ENCODE measurements at places on chromosomes 11 and 22. TPM values are rescaled to one million over a fixed set of nuclear protein-coding genes. Genes with fewer than 3 reads are reported as not detected.

Gene OR5D16
- not detected for total RNA-seq

DNA sequence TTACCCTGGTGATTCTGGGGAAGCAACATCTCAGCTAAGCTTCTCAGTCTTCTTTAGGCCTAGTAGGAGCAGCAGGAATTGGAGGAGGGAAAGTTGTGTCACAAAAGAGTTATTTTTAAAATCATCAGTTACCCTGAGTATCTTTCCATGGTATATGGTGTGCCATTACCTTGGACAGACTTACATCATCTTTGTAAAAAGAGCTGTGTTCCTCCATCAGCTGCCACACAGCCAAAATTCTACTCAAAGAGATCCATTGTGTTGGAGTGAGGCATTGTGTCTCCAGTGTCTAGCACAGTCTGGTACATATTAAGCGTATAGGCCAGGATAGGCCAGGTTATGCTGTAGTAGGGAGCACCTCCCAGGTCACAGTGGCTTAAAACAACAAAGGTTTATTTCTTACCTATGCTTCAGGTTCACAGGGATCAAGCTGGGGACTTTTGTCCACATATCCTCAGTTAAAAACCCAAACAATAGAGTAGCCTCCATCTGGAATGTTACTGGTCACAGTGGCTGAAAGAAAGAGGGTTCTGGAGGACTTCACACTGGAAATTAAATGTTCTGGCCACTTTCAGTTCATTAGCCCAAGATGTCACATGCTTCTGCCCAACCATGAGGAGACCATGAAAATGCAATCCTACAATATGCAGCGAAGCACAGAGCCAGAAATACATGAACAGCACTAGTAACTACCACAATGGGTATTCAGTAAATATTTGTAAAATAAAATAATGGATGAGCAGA, 9.9 kb upstream of the TMPRSS5 start:
- DNase-seq: no peak

DNA sequence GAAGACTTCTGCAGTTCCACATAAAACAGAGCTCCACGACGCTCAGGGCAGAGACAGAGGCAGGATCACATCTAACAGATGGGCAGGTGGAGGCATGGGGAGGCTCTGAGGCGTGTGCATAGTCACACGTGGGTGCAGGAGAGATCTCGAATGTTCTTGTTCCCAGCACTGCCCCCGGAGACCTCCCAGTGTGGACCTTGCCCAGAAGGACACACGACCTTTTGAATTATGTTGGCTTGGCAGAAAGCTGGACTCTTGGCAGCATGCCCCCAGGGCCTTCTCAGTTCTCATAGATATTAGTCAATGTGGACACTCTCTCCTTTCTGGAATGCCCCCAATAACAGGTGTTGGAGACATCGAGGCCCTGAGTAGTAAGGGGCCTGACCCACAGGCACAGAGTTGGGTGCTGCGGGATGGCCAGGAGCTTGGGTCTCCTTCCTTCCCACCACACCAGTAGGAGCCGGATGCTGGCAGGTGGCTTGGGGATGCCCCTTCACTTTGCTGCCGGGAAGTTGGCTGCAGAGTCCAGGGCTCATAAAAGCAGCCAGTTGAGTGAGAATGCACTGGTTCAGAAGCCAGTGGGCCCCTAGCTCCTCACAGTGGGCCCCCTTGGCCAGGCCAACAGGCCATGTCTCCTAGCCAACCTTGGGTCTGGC, 12.1 kb downstream of the MYEOV start:
- DNase-seq: no peak

Gene VPREB1
- not detected for total RNA-seq

DNA sequence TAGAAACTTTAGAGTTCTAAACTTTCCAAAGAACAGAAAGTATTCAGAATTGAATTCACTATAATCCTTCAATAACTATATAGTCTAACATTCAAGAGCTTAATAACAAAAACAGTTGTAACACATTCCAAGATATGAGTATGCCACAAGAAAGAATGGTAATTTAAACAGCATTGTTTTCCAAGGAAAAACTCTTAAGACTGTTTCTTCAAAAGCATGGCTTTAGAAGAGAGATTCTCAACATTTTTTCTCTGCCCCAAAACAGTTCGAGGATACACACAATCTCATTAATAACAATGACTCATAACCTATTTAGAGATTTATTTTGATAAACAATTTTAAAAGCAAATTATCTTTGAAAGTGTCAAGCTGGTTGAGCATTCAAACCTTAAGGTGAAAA, 16.7 kb upstream of the ARHGAP32 start:
- DNase-seq: no peak

GRCh38 chr22:43528601-43529360, 117.0 kb downstream of the MPPED1 start:
- DNase-seq: no peak

- DNase-seq: no peak
These were observed 28.0 kb downstream of the TST start for GRCh38 chr22:36991206-36991605.

DNA sequence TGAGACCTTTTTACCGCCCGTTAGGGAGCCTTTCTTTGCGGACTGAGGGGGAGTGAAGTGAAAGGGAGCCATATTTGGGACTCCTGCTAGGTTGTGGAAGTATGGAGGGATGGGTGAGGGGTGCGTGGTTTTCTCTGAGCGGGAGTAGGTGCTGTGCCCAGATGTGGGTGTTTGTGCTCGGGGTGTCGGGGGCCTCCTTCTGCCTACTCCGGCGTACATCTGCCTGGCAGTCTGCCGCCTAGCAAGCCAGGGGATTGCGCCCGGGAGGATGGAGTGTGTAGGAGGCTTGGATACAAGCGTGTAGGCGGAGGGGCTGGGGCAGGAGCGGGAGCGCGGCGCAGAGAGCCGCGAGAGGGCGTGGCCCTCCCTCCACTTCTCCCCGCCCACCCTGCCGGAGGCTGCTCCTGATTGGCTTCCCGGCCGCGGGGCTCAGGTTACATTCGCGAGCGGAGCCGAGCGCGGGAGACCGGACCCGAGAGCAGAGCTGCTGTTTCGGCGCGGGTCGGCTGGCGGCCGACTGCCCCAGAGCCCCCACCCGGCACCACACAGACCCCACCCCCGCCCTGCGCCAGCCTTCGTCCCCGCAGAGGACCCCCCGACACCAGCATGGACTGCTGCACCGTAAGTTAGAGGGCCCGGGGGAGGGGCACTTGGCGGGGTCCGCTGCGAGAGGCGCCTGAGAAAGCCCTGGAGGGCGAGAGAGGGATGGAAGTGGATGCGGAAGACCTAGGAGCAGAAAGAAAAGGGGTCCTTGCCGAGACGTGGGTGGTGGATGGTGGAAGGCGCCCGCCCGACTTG, at the start of gene NRGN:
TSS of gene NRGN (plus strand) at position 464 of the 798 bp plus-strand sequence. CDS start at position 607, 143 bp downstream.
- DNase-seq: peak; percentile 94

Gene PHETA2
- total RNA-seq: 8.7 TPM

Gene IFITM10
- total RNA-seq: 0.27 TPM

- DNase-seq: no peak
These were observed 2.3 kb downstream of the RHOG start for GRCh38 chr11:3838504-3838903.

Gene TSSK2
- not detected for total RNA-seq

DNA sequence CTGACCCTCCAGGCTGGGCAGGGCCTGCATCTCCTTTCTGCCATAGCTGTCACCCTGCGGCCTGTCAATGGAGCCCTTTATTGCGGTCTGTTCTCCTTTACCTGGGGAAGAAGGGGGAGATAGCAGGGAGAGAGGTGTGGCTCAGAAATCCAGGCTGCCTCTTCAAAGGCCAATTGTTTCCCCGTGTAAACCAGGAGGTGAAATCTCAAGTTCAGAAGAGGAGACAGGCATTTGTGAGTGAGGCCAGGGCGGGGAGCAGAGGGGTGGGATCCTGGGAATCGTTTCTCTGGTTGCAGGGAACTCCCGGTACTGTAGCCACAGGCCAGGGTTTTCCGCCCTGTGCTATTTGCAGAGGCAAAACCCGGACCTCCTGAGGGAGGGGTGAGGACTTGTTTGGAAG, 9.1 kb downstream of the DCPS start:
- no peak for DNase-seq

GRCh38 chr11:26946257-26946716, 47.6 kb upstream of the FIBIN start:
- no peak for DNase-seq

Gene RTN4R
- total RNA-seq: 1.4 TPM

Gene CFAP300
- 0.74 TPM for total RNA-seq

Gene CLMP
- total RNA-seq: 38.6 TPM

GRCh38 chr11:113506893-113507292, 31.7 kb upstream of the DRD2 start:
- no peak for DNase-seq

GRCh38 chr22:21003782-21004181, 1.9 kb upstream of the THAP7 start:
- DNase-seq: no peak

Gene KCTD14
- 0.94 TPM for total RNA-seq

DNA sequence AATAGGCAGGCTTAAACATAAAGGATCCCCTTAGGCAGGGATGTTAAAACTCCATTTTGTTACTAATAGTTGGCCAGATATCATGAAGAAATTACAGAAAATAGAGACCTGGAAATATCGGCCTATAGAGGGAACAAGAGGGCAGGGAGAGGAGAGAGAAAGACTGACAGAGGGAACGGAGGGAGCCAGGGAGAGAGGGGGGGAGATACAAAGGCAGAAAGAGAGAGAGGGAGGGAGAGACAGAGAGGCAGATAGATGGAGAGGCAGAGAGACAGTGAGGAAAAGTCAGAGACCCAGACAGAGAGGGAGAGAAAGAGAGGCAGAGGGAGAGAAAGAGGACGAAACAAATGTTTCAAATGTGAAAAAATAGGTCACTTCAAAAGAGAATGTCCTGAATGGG, 53.5 kb downstream of the ZNF280B start:
- no peak for DNase-seq

DNA sequence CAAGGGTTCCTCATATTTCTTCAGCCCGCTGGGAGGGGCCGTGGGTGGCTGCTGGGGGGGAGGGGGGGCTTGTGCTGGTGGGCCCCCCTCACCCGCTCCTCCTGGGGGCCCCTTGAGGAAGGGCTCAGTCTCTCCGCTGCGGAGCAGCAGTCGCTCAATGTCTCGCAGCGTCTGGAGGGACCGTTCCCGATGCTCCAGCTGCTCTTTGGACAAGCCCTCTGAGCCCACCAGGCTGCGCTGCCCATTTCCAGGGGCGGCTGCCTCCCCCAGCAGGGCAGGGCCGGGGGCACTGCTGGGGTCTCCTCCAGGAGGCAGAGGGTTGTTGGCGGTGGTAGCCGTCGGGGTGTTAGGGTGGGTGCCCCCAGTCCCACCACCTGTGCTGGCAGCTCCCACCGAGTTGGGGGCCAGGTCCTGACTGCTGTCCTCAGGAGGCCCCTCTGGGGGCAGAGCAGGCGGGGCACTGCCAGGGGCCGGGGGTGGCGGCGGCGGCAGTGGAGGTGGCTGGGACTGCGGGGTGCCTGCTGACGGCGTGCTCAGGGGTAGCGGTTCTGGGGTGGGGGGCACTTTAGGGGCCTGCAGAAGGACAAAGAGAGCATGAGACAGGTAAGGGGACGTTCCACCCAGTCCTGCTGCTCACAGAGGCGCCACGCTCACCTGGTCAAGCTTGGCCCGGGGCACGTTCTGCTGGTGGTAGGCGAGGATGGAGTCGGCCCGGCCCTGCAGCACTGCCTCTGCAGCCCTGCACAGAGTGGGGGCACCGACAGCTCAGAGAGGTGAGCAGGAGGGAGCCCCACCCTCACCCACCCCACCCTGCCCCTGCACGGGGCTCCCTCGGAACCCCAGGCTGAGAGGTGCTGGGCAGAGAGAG, 18.9 kb downstream of the CXCR5 start:
- DNase-seq: no peak

Data from left cardiac atrium (tissue), 4 donors.